CD8-positive, alpha-beta T cell (primary cell): ENCODE measurements at places on chromosomes 2 and 18. TPM values are rescaled to one million over a fixed set of nuclear protein-coding genes. Genes with fewer than 3 reads are reported as not detected.

IL37 gene
- total RNA-seq, result not detected

GREB1 gene
- 0.57 TPM for total RNA-seq

RNF125 gene
- 162 TPM for total RNA-seq

ZNF892 gene
- 0.78 TPM for total RNA-seq

AQP12B gene
- total RNA-seq, result not detected

EFR3B gene
- 0.08 TPM for total RNA-seq

PKDCC gene
- total RNA-seq, result not detected

GRCh38 chr2:159030674-159031380 is 62.4 kb downstream of the TANC1 start:
- DNase-seq, result no peak

- DNase-seq, result no peak
Observed at GRCh38 chr2:214575030-214575429, 164.2 kb downstream of the VWC2L start.

- no peak for DNase-seq
Observed at GRCh38 chr2:165837122-165837521, 43.1 kb upstream of the GALNT3 start.

DNA sequence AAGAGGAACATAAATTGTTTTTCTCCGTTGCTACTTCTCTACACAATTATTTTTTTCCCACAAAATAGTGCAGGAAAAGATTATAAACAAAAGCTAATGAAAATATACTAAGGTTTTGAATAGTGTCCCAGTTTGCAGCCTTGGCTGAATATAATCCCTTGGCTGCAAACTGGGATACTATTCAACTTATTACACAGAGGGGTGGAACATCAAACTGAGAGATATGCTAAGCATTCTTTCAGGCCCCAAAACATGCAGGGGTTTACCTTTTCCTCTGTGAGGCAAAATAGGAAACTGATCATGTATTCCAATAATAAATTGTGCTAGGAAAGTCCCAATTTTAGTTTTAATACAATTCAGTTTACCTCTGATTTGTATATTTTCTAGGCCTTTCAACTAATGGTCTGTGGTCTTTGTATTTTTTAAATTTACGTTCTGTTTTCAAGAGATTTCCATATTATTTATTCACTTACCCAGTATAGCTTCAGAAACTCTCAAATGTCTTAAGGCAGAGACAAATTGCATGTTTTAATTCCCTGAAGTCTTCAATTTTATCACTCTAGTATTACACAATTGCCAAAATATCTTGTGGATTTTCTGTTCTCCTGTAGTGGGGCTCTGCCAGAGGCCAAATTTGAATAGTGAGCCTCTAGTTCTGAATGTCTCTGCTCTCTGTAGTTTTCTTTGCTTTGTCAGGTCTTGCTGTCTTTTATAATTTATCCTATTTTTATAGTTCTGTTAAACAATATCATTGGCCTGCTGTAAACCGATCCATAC is 63.9 kb downstream of the PPP1R1C start:
- no peak for DNase-seq

GRCh38 chr2:168056242-168056787 is 191.1 kb downstream of the STK39 start:
- no peak for DNase-seq

- peak; percentile 46 for DNase-seq
Observed at GRCh38 chr2:136126421-136126926, 8.5 kb upstream of the CXCR4 start.

- DNase-seq, result no peak
Observed at GRCh38 chr2:150646746-150647145, 159.3 kb upstream of the RND3 start.

DNA sequence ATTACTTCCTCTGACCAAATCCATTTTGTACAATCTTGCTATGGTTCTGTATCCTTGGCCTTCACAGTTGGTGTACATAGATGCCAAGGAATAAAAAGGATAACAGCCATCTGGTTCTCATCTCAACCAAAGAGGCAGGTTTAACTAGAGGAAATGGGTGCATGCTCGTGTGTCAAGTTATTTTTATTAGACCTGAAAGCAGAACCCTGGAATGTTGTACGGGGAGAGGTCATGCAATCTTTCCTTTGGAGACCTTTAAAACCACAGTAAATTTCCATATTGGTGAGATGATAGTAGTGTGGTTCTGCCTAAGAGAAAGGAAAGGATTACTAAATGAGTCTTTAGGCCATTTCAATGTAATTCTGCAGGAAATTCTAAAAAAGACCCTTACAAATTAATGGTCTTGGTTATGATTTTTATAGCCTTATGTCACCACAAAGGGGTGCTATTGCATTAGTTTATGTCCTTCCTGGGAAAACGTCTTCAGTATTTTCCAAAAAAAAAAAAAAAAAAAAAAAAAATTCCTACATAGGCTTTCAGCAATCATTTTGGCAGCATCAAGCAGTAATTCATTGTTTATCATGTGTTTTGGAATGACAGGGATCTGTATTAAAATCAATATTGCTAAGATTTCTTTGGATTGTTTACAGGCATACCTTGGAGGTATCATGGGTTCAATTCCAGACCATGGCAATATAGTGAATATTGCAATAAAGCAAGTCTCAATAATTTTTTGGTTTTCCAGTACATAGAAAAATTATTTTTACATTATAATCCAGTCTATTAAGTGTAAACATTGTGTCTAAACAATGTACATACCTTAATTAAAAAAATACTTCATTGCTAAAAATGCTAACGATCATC is 270.8 kb downstream of the NYAP2 start:
- DNase-seq, result no peak

GRCh38 chr2:84959095-84959565 is 11.8 kb upstream of the KCMF1 start:
- DNase-seq, result no peak

DNA sequence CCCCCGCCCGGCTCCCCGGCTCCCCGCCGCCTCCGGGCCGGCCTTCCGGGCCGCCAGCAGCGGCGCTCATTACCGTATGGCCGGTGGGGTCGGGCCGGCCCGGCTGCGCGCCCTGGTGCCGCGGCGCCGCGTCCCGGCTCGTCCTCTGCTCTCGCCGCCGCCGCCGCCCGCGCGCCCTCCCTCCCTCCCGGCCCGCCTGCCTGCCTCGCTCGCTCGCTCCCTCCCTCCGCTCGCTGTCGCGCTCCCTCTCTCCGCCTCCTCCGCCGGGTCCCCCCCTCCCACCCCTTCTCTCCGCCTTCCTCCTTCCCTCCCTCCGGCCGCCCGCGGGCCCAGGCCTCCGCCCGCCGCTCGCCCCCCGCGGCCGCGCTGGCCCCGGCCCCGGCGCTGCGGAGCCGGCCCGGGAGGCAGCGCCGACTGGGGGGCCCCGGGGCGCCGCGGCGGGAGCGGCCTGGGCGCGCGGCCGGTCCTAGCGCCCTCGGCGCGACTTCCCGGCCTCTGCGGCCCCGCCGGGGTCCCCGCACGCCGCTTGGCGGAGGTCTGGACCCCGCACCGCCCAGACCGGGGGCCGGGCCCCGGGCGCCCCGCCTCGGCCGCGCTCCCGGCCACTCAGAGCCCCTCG is at the start of gene DNMT3A:
Gene DNMT3A (minus strand): TSS at position 173 of the 619 bp plus-strand sequence. CDS start 27,941 bp downstream, outside the sequence.
- DNase-seq, result peak; percentile 63

DNA sequence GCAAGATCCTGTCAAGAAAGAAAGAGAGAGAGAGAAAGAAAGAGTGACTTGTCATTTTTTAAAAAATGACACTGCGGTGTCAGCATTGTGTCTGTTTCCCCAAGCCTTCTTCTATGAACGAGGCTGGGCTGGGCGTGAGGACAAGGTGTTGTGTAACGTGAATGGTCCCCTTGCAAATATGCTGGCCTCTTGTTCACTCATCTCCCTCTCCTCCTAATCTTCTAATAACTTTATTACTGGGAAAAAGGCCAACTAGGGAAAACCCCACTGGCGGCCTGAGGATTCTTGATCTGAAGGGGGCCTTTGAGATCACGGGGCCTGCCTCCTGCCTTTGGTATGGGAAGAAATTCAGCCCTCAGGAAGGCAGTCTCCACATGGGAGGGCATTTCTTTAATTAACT is 163.1 kb downstream of the MIB1 start:
- DNase-seq, result no peak

DNA sequence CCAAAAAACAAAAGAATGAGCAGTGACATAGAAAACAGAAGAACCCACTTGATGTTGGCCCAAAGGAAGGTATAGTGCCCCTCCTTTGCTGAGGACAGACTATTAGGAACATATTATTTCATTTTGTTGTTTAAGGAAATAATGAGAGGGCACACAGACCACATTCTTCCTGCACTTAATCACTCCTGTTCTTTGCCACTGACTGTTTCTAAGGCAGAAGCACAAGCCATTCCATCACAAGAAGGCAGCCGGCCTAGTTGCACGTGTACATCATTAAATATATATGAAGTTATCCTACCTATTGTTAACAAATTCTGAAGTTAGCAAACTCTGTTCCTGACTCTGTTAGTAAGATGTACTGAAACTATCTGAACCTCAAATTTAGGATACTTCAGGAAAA is 110.0 kb downstream of the LNPK start:
- no peak for DNase-seq

DNA sequence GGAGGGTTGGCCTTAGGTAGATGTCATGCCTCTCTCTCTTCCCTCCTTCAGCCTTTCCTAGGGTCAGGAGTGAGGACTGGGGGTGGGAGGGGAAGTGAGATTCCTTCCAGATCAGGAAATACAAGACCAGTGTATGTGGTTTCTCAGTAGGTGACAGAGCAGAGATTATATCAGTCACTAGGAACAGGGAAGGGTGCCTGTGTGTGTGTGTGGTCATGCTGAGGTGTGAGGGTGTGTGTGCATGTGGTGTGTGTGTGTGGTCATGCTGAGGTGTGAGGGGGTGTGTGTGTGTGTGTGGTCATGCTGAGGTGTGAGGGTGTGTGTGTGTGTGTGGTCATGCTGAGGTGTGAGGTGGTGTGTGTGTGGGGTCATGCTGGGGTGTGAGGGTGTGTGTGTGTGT is 259.8 kb downstream of the LOXHD1 start:
- DNase-seq, result no peak

DNA sequence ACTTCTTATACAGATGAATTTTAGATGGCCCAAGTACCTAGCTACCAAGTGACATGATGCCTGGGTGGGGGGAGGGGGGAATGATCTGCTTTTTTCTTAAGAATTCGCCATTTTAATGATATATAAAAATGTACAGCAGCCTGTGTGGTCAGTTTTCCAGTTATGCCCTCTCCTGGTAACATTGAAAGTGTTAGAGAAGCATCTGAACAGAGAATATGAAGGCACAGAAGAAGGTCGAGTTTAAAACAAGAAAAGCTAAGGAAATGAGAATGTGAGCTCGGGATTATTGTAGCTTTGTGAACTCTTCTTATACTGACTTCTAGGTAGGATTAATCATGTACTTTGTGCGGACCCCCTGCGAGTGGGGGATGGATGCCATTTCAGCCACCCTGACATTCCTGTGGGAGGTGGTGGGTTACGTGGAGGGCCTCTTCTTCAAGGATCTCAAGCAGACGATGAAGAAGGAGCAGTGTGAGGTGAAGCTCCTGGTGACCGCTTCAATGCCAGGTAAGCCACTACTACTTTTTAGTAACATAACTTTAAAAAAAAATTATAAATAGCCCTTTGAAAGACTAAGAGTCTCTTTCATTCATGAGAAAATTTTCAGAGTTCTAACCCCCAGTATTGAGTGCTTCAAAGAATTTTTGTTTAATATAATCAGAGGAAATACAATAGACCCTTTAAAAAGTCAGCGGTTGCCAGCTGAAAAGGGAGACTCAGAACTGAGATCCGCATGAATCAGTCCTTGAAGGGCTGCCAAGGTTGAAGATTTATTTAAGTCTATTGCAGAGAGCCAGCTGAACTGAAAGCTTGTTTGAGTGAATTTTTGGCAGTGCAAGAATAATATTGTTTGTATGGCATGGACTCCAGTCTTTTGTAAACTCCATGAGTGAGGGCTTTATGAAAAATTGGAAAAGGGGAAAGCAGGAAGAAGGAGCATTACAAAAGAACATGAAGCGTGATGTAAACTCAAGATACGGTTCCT is 68.6 kb upstream of the RPE start:
- DNase-seq, result no peak

GRCh38 chr2:212766921-212767320 is 228.3 kb upstream of the ERBB4 start:
- DNase-seq, result no peak

- DNase-seq, result no peak
Observed at GRCh38 chr2:28568036-28568435, 72.2 kb downstream of the PLB1 start.

- no peak for DNase-seq
Observed at GRCh38 chr2:24768601-24769000, 24.6 kb downstream of the PTRHD1 start.

- DNase-seq, result no peak
Observed at GRCh38 chr2:109382951-109383350, 230.8 kb downstream of the SEPTIN10 start.

GRCh38 chr2:147110317-147110716 is 734.5 kb upstream of the ACVR2A start:
- DNase-seq, result no peak
